ENCODE measurements at places on chromosomes 3 and 15.

- DNase-seq, result no peak
These were observed 7.3 kb upstream of the LIPH start for GRCh38 chr3:185559706-185560090.

GRCh38 chr3:58864480-58864879 is 185.3 kb downstream of the CFAP20DC start:
- no peak for DNase-seq

DNA sequence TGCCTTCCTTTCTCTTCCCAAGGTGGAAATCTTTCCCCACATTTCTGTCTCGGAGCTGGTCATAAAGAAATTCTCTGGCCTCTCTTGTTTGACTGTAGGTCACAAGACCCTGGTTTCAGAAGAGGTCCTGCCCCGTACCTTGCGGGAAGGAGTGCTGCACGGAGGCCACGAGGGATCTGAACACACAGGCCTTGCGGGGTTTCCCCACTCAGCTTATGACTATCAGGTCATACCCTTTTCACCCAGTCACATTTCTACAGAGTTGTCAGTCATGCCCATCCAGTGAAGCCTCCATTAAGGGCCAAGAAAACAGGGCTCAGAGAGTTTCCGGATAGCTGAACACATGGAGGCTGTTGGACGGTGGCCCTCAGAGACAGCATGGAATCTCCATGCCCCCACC is 54.7 kb upstream of the ATP13A3 start:
- DNase-seq, result no peak

DNA sequence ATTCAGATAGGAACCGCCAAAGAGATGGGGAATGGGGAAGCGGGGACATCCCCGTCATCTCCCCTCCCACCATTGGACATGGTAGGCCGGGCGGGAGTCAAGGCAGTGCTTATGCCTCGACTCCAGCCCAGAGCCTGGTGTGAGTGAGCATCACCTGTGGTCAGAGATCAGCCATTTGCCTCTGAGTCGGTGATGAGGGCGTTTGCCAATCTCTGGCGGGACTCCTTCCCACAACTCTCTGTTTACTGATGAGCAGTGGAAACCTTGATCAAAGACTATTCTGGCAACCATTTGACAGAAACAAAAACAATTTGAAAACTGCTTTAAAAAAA is 63.9 kb upstream of the HES1 start:
- DNase-seq, result no peak

GRCh38 chr15:78402061-78402610 is 35.9 kb upstream of the IREB2 start:
- no peak for DNase-seq

DNA sequence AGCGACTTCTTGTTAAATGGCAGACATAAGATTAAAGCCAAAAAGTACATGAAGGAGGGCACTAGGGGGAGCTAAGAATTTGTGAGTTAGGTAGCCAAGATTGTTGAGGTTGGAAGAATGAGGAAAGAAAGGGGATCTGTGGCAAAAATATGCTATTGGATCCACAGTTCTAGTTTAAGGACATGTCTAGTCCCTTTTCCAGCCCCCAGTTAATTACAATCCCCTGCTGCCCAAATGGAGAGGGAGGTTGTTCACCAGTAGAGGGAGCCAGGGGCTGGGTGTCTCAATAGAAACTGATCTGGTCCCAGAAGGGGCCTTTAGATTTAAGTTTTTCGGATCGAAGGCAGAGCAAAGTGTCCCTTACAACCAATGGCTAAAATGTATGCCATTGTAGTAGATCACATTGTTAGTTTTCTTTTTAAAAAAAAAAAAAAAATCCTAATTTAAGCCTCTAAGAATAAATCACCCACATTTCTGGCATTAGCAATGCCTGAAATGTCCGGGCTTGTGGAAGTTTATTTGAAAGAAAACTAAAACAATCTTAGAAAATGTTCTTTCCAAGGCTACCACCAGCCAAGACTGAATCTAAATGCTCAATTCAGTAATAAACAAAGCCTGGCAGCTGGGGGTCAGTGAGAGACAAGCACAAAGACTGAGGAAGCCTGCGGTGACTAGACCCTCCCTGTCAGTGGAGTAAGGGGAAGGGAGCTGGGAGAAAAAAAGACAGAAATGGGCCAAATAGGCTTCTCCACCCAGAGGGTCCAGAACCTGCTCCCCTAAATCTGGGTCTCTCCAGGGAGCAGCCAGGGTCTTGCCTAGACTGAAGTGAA is 7.1 kb downstream of the COL8A1 start:
- DNase-seq, result no peak

GRCh38 chr3:5974630-5975322 is 787.3 kb downstream of the EDEM1 start:
- DNase-seq, result no peak
